ENCODE measurements at places on chromosomes 2 and 18.

DNA sequence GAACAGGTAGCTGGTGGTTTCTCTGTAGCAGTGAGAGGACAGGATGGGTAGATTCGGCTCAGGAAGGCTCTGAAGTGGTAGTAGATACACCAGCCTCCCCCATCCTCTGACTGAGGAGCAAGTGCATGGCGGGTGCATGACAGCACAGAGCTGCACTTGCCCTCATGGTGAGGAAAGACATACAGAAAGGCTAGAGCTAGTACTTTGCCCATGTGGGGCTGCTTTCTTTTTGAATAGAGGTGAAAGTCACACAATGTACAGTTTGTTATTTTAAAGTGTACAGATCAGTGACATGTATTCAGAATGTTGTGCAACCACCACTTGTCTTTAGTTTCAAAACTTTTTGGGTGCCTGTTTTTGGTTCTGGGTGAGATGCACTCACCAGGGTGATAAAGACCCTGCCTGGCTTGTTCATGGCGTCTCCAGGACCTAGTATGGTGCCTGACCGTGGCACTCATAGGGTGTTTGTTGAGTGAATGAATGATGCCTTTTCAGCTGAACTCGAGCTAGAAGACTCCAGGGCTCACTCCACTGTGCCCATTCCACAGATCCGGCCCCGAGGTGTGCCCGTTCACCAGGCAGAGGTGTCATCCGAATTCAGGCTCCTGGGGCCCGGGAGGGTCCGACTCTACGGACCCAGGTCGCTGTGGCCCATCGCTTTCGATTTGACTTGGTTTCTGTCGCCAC, 421 bp upstream of the VAMP5 start:
- peak; percentile 62 for DNase-seq

- DNase-seq, result no peak
These were observed 24.9 kb upstream of the COL5A2 start for GRCh38 chr2:189204322-189204941.

GRCh38 chr18:31720867-31721266, 36.5 kb upstream of the B4GALT6 start:
- DNase-seq, result no peak

GRCh38 chr2:96470636-96471035, 34.5 kb downstream of the NEURL3 start:
- peak; percentile 72 for DNase-seq

Data from activated CD8-positive, alpha-beta T cell treated with anti-CD3 and anti-CD28 coated beads for 36 hours (primary cell).